ENCODE measurements at places on chromosomes 2 and 18. TPM values are rescaled to one million over a fixed set of nuclear protein-coding genes. Genes with fewer than 3 reads are reported as not detected.
A peak's percentile ranks its signal among the peaks of the same experiment; 100 is the strongest.

GRCh38 chr2:20478961-20479360 is 32.1 kb downstream of the RHOB start:
- DNase-seq, result no peak

Gene AGXT
- 0.39 TPM for total RNA-seq

Gene ASTL
- not detected for total RNA-seq

Gene LIPT1
- 10.2 TPM for total RNA-seq

Gene ATP5F1A
- 349 TPM for total RNA-seq

Gene SERPINB10
- not detected for total RNA-seq

DNA sequence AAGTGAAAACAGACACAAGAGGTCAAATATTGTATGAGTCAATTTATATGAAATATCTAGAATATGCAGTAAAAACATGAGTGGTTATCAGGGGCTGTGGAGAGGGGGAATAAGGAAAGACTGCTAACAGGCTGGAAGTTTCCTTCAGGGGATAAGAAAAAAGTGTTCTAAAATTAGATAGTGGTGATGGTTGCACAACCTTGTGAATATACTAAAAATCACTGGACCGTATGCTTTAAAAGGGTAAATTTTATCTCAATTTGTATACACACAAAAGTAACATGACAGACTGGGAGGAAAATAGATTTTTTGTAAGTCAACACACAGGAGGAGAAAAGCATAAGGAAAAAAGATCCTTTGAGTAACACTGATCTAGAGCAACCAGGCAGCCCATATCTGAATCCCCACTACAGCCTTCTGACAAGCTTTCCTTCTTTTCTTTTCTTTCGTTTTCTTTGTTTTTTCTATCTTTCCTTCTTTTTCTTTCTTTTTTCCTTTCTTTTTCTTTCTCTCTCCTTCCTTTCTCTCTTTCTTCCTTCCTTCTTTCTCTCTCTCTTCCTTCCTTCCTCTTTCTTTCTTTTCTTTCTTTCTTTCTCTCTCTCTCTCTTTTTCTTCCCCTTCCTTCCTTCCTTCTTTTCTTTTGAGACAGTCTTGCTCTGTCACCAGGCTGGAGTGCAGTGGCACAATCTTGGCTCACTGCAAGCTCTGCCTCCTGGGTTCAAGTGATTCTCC is 95.4 kb downstream of the AAK1 start:
- DNase-seq, result no peak

Gene UGT1A7
- 0.63 TPM for total RNA-seq

GRCh38 chr2:74915743-74916142 is 42.7 kb upstream of the POLE4 start:
- no peak for DNase-seq

Gene CRYGC
- not detected for total RNA-seq

Gene TMX3
- 17.9 TPM for total RNA-seq

- DNase-seq, result no peak
These were observed 2012.3 kb upstream of the PIK3C3 start for GRCh38 chr18:39942702-39943101.

- DNase-seq, result no peak
These were observed 167.9 kb downstream of the NCKAP5 start for GRCh38 chr2:133400411-133400810.

DNA sequence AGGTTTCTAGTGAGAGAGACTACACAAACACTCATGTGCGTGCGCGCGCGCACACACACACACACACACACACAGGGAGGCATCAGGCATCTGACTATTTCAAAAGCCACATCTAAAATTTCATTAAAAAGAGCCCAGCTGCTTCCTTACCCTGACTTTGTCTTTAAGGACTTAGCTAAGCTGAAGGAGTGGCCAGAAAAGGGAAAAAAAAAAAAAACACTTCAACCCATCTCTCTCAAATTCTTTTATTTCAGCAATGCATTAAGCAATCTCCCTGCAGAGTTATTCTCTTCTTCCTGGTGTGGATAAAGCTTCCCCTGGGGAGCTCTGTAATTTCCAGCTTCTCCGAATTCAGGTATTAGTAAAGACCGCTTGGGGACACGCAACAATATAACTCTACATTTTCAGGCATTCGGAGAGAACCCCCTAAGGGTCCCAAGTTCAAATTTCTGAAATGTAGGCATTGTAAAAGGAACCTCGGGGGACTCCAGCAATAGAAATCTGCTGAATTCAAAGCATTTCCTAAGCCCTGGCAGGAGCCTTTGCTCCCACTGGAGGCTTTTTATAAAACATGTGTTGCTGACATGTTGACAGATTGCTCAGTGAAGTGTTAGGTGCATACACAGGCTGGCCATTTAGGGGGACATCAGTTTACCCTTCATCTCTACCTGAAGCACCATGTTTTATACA is 67.0 kb downstream of the ZNF521 start:
- no peak for DNase-seq

DNA sequence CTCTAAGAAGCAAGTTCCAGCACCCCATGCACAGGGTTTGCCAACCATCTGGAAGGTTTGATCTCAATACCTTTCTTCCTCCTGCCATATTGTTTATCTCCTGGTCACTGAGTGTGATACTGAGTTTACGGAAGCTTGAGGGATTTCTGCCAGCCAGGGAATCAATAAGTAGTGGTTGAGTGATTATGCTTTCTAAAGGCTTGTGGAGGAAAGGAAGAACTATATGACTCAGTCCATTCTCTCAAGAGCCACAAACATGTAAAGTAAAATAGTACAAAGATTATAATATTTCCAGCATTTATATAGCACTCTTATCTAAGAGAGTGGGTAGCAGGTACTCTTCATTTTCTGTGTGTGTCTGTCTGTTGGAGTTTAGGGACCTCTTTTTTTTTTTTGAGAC is 49.2 kb downstream of the SLC4A3 start:
- no peak for DNase-seq

Gene FOXD4L1
- total RNA-seq, result 0.73 TPM

Gene TEX44
- total RNA-seq, result not detected

GRCh38 chr2:22817197-22817596 is 567.8 kb upstream of the KLHL29 start:
- peak; percentile 38 for DNase-seq

Gene PSMA8
- total RNA-seq, result not detected

DNA sequence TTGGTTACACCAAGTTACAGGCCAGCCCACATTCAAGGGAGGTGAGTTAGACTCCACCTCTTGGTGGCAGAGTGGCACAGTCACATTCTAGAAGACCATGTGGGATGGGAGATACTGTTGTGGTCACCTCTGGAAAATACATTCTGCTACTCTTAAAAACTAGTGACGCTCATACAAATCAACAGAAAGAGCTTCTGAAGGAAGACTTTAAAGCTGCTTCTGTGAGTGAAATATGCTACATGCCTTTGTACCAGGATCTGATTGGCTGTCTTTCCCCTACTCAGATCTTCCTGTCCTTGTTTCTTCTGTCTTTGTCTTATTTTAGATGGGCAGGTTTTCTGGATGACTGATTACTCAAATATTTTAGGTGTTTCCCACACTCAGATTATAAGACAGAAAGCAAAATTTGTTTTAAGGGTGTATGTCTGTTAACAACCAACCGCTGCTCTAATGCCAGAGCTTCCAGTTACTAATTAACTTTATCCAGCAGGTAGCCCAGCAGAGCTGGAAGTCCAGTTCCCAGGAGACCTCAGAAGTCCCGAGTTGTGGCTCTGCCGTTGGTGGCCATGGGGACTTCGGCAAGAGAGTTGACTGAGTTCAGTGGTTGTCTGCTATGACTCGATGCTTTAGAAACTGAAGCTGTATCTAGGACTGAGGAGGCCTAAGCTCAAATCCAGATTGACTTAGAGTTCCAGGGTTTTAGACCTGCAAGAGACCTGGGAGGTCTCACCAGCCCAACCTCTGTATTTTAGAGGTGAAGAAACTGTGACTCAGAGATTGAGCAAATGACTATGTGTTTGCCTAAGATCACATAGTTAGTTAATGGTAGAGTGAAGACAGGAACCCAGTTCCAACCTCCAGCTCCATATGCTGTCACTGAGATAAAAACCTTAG is 7.4 kb downstream of the IL1R2 start:
- peak; percentile 82 for DNase-seq

Gene POTEI
- 7.0 TPM for total RNA-seq

Gene SNTG2
- total RNA-seq, result not detected

DNA sequence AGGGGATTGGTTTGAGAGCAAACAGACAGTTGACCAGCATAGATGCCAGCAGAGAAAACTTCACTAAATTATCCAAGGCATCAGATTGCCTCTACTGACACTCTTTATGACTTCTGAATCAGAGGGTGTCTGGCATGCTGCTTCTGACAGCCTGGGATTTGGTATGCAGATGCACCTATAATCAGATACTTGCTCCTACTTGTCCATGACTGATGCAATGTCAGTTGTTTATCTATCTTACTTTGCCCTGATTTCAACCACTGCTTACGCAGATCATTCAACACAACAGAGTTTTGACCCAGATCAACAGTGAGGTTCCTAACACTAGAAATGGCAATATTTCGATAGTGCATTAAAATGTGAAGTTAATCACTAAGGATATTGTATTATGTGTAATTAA is 22.6 kb upstream of the CALCRL start:
- DNase-seq, result no peak

Gene KCNJ3
- not detected for total RNA-seq

Gene NCK2
- total RNA-seq, result 95.7 TPM

GRCh38 chr18:267380-267687 is 513 bp downstream of the THOC1 start:
- DNase-seq, result no peak

Gene SMAD7
- 9.5 TPM for total RNA-seq

Gene RAPH1
- total RNA-seq, result 109 TPM

DNA sequence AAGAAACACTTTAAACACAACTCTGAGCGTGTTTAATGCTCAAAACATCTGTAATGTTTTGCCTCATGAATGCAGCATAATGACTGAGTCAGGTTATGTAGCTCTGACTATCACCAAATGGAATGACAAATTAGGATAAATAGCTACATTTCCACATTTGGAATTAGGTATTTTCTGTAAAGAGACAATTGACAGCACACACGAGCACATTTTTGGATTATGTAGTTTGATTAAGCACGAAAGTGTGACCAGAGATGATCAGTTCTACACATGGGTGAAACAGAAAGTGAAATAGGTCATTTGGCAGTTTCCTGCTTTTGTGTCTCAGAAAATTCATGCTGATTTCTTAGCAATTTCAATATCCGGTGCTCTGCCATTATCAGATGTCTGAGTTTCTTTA is 29.0 kb downstream of the LPIN1 start:
- DNase-seq, result no peak

DNA sequence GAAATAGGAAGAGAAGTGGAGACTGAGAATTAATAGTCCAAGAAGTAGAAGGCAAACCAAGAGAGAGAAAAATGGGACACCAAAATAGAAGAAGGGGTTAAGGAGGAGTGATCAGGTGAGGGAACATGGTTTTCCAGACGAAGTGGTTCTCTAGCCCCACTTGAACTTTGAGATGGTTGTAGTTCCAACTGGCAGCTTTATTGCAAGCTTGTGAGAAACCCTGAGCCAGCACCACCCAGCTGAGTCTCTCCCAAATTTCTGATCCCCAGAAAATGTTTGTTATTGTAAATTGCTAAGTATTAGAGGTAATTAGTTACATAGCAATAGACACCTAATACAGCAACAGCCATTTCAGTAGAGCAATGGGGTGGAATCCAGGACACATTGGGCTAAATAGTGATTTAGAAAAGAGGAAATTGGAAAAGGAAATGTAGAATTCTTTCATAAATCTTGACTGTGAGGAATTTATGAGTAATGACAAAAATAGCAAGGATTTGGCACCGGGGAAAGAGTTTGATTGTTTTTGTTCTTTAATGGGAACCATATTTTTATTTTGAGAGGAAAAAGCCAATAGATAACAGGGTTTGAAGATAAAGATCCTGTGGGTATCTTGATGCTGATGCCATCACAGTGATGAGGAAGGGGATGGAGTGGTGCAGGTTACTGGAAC is 62.1 kb upstream of the XDH start:
- no peak for DNase-seq

- no peak for DNase-seq
These were observed 685.7 kb downstream of the GALR1 start for GRCh38 chr18:77935342-77935741.

Gene ESPNL
- total RNA-seq, result not detected

Gene CKAP2L
- 23.6 TPM for total RNA-seq

DNA sequence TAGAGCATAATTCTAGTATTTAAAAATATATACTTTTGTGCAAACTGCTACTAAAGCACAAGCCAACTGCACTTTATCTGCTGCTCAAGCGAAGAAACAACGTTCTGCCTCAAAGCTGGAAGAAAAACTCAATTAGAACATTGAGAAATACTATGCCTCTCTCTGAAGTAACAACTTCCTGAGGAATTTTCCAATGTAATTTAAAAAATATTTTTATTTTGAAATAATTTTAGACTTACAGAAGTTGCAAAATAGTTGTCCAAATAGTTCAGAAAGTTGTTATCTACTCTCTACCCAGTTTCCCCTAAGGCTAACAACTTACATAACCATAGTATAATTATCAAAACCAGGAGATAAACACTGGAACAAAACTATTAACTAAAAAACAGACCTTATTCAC is 12.3 kb upstream of the POLI start:
- no peak for DNase-seq

DNA sequence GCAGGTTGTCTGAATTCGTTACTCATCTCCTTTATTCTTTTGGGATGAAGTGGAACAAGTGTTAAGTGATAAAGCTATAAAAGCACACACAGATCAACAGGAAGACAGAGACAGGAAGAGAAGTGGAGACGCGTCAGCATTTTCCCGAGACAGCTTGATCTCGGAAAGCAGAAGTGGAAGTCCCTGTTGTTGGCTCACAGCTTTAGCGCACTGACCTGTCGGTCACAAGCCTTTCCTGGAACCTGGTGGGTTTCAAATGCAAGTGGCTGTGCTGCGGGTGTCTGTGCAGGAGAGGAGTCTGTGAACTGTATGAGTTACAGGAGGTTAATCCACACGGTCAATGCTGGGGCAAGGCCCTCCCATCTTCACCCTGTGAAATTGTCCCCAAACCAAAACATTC is 116.6 kb upstream of the PELI1 start:
- no peak for DNase-seq

Gene KCNJ13
- 0.59 TPM for total RNA-seq

Gene NPPC
- not detected for total RNA-seq

Gene IRS1
- total RNA-seq, result 27.9 TPM

DNA sequence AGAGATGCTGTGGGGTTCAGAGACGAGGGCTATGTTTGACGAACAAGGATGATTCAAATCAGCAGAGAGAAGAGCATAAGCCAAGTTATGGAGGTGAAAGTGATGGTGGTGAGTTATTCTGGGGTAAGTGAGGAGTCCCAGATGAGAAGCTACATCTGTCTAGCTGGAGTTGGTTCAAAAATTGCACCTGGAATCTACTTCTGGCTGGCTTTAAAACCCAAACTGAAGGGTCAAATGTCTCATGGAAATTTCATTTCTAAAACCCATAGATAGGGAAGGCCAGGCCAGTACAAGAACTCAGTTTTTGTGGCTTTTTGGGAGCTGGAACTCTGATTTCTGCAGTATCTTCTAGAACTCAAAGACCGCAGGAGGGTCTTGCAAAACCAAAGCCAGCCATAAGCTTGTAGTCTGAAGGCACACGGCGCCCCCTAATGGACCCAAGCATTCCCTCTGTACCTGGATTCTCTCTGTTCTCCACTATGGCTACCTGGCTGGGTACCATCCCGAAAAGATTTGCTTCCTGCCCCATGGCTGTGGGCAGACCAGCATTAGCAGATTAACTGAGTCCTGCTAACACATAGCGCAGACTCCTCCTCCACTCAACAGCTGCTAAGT is 229.1 kb upstream of the SLC14A2 start:
- peak; percentile 28 for DNase-seq

Data from Caco-2 (cell line).